SJCRH30 (cell line): ENCODE measurements at places on chromosomes 13 and 19.
A peak's percentile ranks its signal among the peaks of the same experiment; 100 is the strongest.

DNA sequence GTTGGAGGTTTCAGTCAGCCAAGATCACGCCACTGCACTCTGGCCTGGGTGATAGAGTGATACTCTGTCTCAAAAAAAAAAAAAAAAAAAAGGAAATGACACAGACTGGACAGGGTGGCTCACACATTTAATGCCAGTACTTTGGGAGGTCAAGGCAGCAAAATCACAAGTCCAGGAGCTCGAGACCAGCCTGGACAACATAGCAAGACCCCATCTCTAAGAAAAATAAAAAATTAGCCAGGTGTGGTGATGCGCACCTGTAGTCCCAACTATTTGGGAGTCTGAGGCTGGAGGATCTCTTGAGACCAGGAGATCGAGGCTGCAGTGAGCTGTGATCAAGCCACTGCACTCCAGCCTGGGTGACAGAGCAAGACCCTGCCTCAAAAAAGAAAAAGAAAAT is 22.6 kb upstream of the NAPA start:
- DNase-seq = no peak

- DNase-seq = no peak
Observed at GRCh38 chr13:41802043-41802683, 158.7 kb downstream of the VWA8 start.

DNA sequence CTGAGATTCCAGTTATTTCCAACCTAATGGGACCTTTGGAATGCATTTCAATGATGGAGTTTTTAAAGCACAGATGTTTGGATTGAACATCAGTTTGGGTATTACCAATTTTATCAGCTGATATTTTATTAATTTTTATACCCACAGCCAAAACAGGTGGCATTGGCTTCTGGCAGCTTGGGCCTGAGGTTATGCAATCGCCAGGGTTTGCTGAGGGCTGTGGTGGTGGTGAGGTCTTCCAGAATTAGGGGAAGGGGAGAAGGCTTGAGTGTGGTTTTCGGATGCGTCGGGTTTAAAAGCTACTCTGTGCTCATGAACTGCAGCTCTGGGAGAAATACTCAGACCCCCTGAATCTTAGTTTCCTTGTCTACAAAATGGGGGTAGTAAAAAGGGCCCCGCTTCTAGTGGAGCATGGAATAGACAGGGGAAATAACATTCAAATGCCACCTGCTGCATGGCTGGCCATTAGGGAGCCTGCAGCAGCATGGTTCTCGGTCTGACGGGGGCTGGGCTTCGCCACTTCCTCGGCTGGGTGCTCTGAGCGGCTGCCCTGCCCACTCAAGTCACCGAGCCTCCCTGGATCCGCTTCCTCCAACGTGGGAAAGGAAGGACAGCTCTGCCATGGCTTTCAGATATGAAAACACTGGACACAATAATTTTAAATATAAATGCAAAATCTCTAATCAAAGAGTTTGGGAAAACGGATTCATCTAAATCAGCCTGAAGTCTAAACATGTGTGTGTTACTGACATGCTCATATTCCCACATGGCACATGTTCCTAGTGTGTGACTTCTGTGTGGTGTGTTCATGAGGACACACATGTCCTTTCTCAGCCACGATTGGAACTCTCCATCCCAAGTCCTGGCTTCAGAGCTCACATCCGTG is 35.2 kb downstream of the ADPRHL1 start:
- no peak for DNase-seq

DNA sequence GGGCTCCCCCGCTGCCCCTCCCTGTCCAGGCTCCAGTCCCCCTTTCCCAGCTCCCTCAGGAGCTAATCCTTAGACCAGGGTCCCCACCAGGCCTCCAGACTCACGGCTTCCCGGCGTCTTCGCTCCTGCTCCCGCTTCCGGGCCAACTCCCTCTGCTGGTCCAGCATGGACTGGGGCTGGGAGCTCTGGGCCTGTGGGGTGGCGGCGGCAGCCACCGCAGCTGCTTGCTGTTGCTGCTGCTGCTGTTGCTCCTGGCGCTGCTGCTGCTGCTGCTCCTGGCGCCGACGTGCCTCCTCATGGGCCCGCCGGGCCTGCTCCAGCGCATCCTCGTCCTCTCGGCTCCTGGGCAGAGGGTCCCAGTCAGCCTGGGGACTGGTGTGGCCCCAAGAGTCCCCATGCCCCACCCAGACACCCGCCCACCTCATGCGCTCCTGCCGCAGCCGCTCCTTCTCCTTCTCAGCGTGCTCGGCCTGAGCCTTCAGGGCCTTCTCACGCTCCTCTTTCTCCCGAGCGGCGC is 6.4 kb upstream of the EPHX3 start:
- no peak for DNase-seq

DNA sequence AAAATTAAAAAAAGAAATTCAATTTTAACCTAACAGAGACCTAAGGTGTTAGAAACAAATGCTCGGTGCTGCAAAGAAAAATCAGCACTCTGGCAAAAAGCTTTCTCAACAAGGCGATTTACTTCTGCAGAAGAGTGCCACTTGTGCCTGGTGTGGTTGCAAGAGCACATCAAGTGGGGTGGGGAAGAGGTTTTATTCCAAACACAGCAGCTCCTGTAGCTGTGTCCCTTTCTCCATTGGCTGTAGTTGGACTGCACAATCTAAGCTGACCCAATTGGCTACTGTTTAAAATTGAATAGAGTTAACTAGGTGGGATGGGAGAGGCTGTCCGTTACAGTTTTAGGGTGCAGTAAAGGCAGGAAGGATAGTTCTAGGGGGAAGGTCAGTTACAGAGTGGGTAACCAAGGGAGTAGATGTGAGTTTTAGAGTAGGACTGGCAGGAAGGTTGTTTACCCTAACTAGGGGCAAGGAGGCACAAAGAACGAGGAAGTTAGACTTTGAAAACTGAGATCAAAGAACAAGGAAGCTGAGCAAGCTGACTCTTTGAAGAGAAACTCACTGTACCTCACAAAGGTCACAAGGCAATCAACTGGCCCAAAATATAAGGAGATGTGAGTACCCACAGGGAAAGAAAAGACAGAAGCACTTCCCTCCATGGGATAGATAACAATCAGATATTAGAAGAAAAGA is 145.7 kb downstream of the LIG4 start:
- no peak for DNase-seq

DNA sequence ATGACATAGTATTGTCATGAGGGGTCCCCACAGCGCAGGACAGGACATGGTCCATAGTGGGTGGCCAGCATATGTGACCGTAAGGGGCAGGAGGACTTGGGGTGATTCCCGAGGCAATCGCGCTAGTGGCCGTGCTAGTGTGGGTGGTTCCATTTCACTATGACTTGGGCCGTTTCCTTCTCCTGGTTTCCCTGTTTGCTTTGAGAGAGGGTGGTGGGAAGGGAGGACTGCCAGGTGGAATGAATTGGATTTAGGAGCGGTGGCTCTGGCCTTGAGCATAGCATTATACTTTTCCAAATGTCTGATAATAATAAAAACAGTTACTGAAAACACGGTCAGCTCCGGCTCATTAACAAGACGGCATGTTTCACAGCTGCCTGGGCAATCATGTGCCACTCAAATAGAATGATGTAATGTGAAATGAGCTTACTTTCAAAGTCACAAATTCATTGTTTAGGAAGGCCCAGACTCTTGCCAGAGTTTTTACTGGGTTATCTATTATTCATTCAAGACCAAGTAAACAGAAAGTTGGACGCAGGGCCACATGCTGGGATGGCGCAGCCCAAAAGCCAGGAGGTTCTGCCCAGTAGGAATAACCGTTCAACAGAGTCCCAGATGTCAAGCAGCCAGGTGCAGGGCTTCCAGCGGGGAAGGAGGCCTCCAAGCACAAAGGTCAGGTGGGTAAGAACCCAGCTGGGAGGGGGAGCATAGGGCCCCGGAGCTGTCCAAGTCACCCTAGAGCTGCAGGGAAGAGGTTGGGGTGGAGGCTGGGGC is 19.6 kb upstream of the SLC15A1 start:
- no peak for DNase-seq

GRCh38 chr13:72651144-72651543 is 76.3 kb downstream of the MZT1 start:
- no peak for DNase-seq

DNA sequence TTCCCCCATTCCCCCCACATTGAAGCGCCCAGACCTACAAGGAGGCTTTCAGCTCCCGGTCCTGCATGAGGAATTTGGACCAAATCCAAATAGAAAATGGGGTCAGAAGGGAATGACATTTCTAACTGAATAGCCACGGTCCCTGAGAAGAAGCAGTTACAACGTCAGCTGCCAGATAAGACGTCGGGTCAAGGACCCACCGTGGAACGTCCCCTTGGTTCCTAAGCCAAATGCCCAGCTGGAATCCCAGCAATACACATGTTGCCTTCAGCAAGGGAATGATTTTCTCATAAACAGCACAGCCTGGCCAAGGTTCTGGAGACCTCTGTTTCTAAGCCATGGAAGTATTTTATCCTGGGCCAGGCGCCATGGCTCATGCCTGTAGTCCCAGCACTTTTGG is 109.1 kb upstream of the PEG3 start:
- no peak for DNase-seq

DNA sequence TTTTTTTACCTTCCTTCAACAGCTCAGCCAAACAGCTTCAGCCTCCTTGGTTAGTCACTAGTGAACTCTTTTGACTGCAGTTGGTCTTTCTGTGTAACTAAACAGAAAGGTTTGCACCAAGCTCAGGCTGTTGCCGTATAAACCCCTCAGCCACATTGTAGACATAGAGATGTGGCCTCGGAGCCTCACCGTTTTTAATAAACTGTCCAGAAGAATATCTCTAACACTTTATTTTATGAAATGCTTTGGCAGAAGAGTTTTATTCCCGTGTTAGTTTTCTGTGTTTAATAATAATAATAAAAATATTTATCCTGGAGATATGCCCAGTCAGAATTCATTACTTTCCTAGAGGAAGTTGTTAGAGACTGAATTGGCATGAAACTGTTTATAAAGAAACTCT is 171.7 kb upstream of the MAB21L1 start:
- DNase-seq = no peak

GRCh38 chr19:49766930-49767299 is at the start of gene AP2A1:
Gene AP2A1, plus strand, starts transcription at chr19:49767001. Its CDS starts 133 bp downstream, at chr19:49767134.
- DNase-seq = no peak

- DNase-seq = no peak
Observed at GRCh38 chr13:56378566-56378965, 762.2 kb upstream of the PRR20A start.

GRCh38 chr19:15869109-15869555 is 28.7 kb downstream of the CYP4F2 start:
- DNase-seq = peak; percentile 29

GRCh38 chr13:77528834-77529500 is 6.5 kb upstream of the SCEL start:
- DNase-seq = no peak

GRCh38 chr19:37572203-37572602 is 22.4 kb downstream of the ZNF571 start:
- no peak for DNase-seq
